ENCODE measurements at places on chromosomes 5 and 9. TPM values are rescaled to one million over a fixed set of nuclear protein-coding genes. Genes with fewer than 3 reads are reported as not detected.

The TLR4 gene
- 22.6 TPM for total RNA-seq

The LRRTM2 gene
- total RNA-seq: 0.12 TPM

The HTR4 gene
- 4.7 TPM for total RNA-seq

The DMRT2 gene
- 0.68 TPM for total RNA-seq

DNA sequence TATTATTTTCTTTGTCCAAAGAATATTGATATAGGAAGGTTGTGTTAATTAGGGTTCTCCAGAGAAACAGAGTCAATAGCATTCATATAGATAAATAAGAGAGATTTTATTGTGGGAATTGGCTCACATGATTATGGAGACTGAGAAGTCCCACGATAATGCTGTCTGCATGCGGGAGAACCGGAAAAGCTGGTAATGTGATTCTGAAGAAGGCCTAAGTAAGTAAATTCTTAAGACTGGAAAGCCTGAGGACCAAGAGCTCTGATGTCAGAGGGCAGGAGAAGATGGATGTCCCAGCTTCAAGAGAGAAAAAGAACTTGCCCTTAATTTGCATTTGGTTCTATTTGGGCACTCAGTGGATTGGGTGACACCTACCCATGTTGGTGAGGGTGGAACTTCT, 307.4 kb upstream of the C9orf72 start:
- DNase-seq: no peak

The SOX30 gene
- 0.37 TPM for total RNA-seq

The DBH gene
- total RNA-seq: not detected

DNA sequence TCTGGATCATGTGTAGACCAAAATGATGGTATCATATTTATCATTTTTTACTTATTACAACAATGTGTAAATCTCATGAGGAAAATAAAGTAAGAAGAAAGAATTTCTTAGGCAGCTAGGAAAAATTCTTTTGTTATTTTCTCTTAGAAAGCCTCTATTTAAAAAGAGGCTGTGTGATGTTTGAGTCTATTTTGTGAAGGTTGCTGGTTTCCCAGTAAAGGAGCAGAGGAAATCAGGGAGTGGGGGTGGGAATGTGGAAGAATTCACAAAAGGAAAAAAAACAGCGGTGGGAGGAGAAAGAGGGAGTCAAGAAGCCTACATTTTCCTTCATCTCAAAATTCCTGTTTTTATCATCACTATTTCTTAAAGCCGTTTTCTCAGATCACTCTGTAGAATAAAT, 20.1 kb downstream of the PTCH1 start:
- DNase-seq: no peak

All from left cardiac atrium (tissue), 4 donors.